ENCODE measurements at places on chromosomes 7 and 10. TPM values are rescaled to one million over a fixed set of nuclear protein-coding genes. Genes with fewer than 3 reads are reported as not detected.

DNA sequence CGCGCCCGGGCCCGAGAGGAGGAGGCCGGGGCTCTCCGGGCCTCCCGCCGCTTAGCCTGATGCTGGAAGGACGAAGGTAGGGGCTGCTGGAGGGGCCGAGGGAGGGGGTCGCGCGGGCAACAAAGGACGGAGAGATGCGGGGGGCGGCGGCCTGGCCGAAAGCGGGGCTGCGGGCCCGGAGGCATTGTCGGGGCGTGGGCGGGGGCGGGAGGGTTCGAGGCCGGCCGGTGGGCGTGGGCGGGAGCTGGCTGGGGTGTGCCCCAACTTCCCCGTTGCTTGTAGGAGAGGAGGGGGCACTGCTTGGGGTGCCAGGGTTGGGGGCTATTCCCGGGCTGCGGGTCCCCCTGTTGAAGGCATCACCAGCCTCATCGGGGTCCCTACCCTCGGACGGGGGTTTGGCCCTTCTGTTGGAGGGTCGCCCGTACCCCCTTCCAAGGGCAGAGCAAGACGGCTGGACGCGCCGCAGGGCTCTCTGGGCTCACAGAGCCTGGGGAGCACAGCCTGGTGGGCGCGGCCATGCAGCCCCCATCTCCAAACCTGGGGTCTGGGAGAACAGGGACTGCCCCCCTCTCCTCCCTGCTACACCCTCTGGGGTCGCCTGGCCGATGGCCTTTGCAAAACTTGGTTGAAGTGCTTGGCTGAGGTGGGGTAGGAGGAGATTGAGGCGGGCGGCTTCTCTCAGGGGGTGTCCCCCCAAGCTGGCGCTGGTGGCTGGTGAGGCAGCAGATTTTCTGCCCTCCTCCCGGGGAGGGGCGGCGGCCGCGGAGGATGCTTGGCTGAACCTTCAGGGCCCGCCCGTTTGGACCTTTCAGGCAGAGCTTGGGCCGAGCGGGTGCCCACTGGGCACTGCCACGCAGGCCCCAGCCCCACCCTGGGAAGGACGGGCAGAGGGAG is 699 bp downstream of the CLIP2 start:
- no peak for DNase-seq

DNA sequence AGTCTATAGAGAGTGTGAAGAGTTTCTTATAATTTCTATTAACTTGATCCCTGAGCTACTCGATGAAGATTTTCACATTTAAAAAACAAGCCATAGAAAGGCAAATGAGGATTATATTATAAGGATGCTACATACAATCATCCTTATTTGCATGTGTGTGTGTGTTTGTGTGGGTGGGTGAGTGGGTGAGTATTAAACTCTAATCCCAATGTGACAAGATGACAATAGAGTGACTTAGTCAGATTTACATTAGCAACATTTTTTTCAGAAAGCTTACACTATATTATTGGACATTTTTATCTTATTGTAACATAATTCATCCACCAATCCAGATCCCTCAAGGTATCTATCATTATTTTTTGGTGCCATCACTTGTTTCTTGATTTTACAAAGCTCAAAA is 331.7 kb downstream of the SORCS1 start:
- no peak for DNase-seq

OR2A1 gene
- 0.23 TPM for polyA plus RNA-seq

NPC1L1 gene
- 0.25 TPM for polyA plus RNA-seq

CAMK2B gene
- polyA plus RNA-seq: 0.32 TPM

STRIP2 gene
- polyA plus RNA-seq: 0.44 TPM

- no peak for DNase-seq
These were observed 89.2 kb downstream of the RNF216 start for GRCh38 chr7:5692112-5692844.

GRCh38 chr10:70765794-70766594 is 19.2 kb downstream of the TBATA start:
- DNase-seq: no peak

DNA sequence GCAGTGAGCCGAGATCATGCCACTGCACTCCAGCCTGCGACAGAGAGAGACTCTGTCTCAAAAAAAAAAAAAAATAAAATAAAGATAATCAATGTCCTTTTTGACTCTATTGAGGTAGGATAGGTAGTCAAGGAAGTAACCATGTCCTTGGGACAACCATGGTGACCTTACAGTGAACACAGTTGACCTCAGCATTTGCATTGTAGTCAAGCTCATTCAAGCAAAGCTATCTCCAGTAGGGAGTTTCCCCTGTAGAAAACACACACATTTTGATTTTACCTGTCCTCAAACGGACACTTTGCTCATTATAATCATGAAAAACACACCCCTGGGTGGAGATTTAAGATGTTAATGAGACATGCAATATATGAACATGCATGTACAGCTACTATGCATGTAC is 171.7 kb downstream of the KIF20B start:
- no peak for DNase-seq

ZNF736 gene
- 3.5 TPM for polyA plus RNA-seq

- no peak for DNase-seq
These were observed 10.4 kb upstream of the ZMYND11 start for GRCh38 chr10:124874-125273.

RNF32 gene
- 0.32 TPM for polyA plus RNA-seq

DOCK1 gene
- 33.3 TPM for polyA plus RNA-seq

GRCh38 chr10:105148921-105149320 is 507.8 kb downstream of the SORCS3 start:
- no peak for DNase-seq

CTNNA3 gene
- polyA plus RNA-seq: 2.0 TPM

FGFBP3 gene
- 1.6 TPM for polyA plus RNA-seq

DNA sequence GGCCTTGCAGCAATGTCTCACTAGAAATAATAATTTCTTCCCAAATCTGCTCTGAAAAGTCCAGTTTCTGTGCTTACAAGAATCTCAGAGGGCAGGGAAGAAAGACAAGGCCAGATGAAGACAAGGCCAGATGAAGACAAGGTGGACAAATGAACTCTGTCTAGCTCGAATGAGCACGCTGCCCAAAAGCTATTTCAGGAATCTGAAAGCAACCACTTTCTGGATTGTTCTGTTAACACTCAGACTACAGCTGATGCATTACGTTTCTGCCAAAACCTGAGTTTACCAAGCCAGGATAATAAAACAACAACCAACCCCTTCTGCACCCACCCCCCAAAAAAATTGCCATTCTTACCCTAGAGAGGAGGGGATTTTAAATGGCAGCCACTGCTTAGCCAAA is 1073.6 kb downstream of the SORCS3 start:
- no peak for DNase-seq

GRCh38 chr10:47269294-47269693 is 30.7 kb upstream of the GDF10 start:
- DNase-seq: no peak

FAM241B gene
- polyA plus RNA-seq: 5.0 TPM

ARHGEF35 gene
- polyA plus RNA-seq: 2.9 TPM

LSM8 gene
- polyA plus RNA-seq: 27.7 TPM
